ENCODE measurements at places on chromosomes 6 and 20.

DNA sequence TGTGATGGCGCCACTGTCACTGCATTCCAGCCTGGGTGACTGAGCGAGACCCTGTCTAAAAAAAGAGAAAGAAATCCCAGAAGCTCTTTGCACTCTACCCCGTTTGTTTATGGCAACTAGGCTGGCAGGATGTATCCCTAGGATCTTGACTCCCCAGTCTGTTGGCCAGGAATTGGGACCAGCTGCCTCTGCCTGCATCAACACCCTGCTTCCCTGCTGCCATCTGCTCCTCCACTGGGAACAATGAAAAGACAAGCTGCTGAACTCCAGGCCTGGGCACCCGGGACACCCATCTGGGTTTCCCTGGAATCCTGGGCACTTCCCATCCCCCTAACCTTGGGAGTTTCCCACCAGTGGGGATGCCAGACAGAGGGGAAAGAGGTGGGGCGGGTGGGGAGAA is 64.9 kb downstream of the CPNE5 start:
- DNase-seq: no peak

DNA sequence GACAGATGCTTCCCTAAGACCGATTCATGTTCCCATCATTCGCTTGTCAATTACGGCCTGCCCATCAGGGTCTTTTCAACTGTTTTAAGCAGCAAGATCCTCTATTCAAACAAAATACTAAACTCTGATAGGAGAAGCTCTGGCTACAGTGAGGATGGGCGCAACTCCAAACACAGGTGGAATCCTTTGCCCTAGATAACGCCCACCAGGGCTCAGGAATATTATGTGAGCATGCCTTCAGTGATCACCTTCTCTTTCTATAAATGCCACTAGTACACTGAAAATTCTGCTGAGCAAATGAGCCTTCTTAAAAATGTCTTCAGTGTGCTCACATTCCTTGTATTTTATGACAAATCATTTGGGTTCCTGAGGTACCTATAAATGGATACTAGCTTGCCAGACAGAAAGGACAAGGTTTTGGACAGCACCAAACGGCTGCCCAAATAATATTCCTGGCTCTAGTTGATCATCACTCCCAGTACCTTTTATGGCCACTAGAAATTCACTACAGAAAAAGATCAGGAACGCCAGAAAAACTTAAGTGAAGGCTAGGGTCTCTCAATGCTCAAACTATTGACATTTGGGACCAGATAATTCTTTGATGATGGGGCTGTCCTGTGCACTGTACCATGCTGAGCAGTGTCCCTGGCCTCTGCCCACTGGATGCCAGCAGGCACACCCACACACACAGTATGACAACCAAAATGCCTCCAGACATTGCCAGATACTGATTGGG is 13.1 kb downstream of the ZNF217 start:
- DNase-seq: no peak

DNA sequence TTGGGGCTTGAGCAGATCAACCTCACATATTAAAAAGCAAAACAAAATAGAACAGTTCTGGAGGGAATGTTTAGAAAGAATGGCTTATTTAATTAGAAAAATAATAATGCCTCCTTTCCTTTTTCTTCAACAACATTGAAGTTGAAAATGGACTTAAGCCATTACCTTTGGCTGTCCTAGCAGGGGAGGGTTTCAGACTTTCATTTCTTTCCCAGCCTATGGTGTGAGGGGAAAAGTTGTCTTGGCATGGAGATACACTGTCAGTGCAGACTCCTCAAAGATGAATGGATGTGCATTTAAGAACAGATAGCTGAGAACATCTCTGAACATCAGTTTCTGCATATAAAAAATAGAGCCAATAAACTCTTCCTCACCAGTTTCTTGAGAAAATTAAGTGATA is 169.5 kb downstream of the PAX1 start:
- DNase-seq: no peak

GRCh38 chr20:48681873-48682426 is 145.8 kb downstream of the PREX1 start:
- no peak for DNase-seq

GRCh38 chr6:27280540-27281000 is 31.5 kb downstream of the POM121L2 start:
- DNase-seq: no peak

- peak; percentile 85 for DNase-seq
Measured at GRCh38 chr6:43247114-43247999, 4.1 kb downstream of the TTBK1 start.

DNA sequence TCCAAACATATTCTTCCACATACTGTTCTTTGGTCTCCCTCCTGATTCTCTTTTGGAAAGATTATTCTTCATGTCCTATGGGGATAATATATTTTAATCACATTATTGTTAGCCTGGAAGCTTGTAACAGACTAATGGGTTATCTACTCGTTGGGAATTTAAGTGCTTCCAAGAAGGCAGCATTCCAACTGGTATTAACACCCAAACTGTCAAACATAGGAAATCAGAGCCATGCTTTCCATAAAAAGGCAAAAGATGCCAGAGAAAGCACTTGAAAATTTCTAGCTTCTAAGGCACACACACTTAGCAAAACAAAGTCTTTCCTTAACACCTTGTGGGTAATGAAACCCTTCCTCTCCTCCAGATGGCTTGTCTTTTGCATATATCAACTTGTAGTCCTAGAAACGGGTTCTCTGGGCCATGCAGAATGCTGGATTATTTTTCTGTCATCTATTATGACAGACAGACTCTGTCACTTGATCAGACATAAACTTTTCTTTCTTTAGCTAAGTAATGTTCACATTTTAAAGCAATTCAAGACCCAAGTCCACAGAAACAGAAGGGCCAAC is 41.5 kb downstream of the B4GALT5 start:
- no peak for DNase-seq

DNA sequence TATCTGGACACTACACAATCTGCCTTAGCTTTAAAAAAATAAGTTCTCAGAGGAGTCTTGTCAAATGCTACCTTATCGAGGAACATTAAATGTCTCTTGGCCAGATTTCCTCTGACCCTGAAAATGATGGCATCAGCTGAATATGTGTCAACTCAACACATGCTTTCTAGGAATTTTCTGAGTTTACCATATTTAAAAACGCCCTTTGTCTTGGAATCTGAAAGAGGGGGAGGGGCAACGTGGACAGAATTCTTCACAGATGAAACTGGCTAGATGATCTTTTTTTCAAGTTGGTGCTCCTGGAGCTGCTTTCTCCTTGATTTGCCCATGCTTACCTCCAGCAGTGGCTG is 5.1 kb downstream of the SOX4 start:
- no peak for DNase-seq

DNA sequence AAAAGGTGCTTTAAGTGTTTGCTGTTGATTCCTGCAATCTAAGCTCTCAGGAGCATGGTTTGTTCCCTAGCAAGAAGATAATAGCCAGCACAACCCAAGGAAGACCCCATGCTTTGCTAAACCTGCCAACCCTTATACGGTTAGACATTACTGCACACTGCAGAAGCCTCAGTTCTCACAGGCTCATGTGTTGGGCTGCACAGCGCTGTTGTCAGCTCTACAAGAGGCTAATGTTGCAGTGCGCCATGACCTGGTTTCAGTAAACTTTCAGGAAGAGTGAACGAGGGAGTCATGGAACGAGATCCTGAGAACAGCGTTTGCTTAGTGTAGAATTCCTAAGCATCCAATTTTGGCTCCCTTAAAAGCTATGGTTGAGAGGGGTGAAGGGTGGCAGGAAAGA is 218.5 kb downstream of the ARHGAP18 start:
- no peak for DNase-seq

- no peak for DNase-seq
Measured at GRCh38 chr6:7906741-7907140, 3.8 kb downstream of the TXNDC5 start.

DNA sequence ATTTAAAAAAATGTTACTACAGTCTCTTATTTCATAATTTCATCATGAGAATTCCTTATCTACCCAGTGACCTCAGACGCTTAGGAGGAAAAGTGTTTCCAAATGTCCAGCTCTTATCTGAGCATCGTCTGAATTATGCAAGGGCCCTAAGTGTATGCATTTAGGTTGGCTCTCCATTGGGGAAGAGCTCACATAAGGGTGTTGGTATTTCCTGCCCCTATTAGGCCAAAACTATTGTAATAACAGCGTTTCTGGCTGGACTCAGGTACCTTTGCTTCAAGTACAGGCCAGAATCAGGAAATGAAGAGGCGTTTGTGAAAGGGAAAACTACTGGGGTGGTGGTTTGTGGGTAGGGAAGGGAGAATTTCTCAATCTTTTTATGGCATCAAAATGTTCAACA is 40.4 kb upstream of the SGK1 start:
- no peak for DNase-seq

GRCh38 chr20:9403448-9403847 is 110.9 kb upstream of the LAMP5 start:
- DNase-seq: no peak

DNA sequence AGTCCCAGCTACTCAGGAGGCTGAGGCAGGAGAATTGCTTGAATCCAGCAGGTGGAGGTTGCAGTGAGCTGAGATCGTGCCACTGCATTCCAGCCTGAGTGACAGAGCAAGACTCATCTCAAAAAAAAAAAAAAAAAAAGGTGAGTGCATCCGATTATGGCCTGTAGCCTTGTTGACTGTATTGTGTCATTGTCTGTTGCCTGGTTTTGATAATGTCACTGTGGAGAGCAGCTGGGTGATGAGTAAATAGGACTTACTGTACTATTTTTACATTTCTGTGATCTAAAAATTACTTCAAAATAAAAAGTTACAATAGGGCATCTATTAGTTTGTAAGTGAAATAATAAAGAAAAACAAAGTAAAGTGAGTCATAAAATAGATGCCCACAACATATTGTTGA is 134.1 kb upstream of the SALL4 start:
- DNase-seq: no peak

GRCh38 chr20:43746344-43747137 is 19.7 kb upstream of the GTSF1L start:
- DNase-seq: no peak

- DNase-seq: no peak
Measured at GRCh38 chr6:46327779-46328178, 157.0 kb upstream of the ENPP5 start.

- DNase-seq: no peak
Measured at GRCh38 chr20:60131375-60131774, 173.2 kb downstream of the CDH26 start.

- DNase-seq: no peak
Measured at GRCh38 chr6:4668271-4669179, 107.7 kb upstream of the CDYL start.

DNA sequence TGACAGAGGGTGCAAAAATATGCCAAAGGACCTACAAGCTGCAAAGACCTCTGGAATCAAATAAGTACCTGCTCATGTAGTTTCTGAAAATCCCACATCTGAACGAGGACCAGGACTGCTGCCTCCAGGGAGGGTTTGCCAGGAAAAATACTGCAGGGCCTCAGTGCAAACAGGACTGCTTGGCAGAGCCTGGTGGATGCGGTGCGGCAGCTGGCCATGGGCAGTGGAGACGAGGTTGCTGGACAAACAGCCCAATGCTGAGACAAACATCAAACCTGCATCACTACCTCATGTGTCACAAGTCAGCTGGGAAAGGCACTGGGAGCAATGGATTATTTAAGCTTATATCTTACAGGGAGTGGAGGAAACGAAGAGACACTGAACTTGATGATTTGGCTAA is 238.8 kb downstream of the PAX1 start:
- DNase-seq: no peak

GRCh38 chr20:623704-624103 is 13.6 kb upstream of the TCF15 start:
- no peak for DNase-seq

Data from CD4-positive, alpha-beta T cell treated with Interferon alpha-2 for 1 hour (primary cell).